ENCODE measurements at places on chromosomes 12 and 14. TPM values are rescaled to one million over a fixed set of nuclear protein-coding genes. Genes with fewer than 3 reads are reported as not detected.

DNA sequence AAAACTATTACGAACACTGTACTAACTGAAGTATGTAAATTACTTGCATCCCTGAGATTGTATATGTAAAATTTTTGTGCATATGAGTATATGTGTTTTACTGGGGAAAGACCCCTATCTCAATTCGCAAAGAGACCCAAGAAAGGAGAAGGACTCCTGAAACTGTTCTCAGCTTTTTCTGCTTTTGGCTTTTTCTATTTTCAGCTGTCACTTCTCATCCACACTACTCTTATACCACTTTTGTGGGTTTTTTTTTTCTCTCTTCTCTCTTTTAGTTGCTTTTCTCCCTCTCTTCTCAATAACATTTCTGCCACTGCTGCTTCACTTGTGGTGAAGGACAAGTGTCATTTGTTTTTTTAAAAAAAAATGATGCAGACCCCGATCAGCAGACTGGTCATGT lies 39.8 kb downstream of the NIN start:
- H3K36me3 ChIP-seq = peaks cover 2% of the 10 kb centered on the region
- no peak for DNase-seq
- no peak overlapping the region for H3K27ac ChIP-seq
- no peaks in the 10 kb centered on the region for H3K27me3 ChIP-seq
- H3K4me3 ChIP-seq = no peak overlapping the region

Gene CLEC12A
- total RNA-seq = 1.1 TPM

DNA sequence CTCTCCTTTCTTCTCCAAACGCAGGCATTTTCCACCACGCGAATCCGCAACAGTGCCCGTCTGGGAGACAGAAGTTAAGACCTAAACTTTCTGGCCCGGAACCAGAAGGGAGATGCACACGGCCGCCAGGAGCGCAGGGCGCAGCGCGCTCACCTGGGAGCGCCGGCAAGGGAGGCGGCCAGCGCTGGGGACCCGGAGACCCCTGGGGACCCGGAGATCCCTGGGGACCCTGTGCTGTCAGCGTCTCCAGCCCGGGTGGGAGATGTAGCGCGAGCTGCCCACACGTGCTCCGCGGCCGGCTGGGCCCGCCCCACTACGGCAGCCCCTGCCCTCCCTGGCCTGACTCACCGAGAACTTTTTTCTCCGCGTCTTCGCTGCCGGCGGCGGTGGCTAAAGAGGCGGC lies 620 bp downstream of the YBX3 start:
- peak overlapping the region; percentile 86 for H3K4me3 ChIP-seq
- peak overlapping the region; percentile 100 for H3K27ac ChIP-seq
- peaks cover 1% of the 10 kb centered on the region for H3K36me3 ChIP-seq
- peak; percentile 80 for DNase-seq

GRCh38 chr14:97641827-97642226 lies 844.6 kb downstream of the VRK1 start:
- DNase-seq = no peak
- no peak overlapping the region for H3K27ac ChIP-seq
- H3K27me3 ChIP-seq = no peaks in the 10 kb centered on the region
- no peak overlapping the region for H3K4me3 ChIP-seq

Gene KRT3
- not detected for total RNA-seq

GRCh38 chr12:24027352-24027751 lies 77.9 kb upstream of the SOX5 start:
- H3K4me1 ChIP-seq = no peaks in the 10 kb centered on the region
- H3K27ac ChIP-seq = no peak overlapping the region
- no peak for DNase-seq

- no peak overlapping the region for H3K27ac ChIP-seq
- no peaks in the 10 kb centered on the region for H3K27me3 ChIP-seq
- H3K4me3 ChIP-seq = no peak overlapping the region
- H3K4me1 ChIP-seq = no peaks in the 10 kb centered on the region
These were observed 14.9 kb downstream of the C2CD5 start for GRCh38 chr12:22529281-22530060.

Gene KLRF1
- total RNA-seq = not detected

- no peaks in the 10 kb centered on the region for H3K36me3 ChIP-seq
- no peak overlapping the region for H3K4me3 ChIP-seq
- H3K27ac ChIP-seq = peak overlapping the region; percentile 16
- DNase-seq = no peak
These were observed 145.4 kb upstream of the KITLG start for GRCh38 chr12:88725592-88726143.

DNA sequence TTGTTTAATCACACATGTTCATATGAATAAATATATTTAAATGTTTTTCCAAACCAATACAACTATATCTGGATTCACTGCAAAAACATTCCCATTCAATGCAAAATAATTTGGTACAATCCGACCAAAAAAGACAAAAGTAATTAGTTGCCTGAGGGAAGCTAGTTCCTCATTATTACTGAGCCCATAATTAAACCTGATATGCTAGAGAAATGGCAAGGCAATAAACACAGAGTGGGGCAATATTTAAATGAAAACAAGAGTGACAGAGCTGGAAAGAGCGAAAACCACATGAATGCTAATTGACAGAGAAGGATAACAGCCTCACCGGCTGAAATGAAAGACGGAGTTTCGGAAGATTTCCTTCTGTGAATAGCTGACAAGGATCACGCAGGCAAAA lies 82.6 kb downstream of the TMCC3 start:
- H3K36me3 ChIP-seq = peaks cover 29% of the 10 kb centered on the region
- DNase-seq = no peak
- no peak overlapping the region for H3K27ac ChIP-seq

DNA sequence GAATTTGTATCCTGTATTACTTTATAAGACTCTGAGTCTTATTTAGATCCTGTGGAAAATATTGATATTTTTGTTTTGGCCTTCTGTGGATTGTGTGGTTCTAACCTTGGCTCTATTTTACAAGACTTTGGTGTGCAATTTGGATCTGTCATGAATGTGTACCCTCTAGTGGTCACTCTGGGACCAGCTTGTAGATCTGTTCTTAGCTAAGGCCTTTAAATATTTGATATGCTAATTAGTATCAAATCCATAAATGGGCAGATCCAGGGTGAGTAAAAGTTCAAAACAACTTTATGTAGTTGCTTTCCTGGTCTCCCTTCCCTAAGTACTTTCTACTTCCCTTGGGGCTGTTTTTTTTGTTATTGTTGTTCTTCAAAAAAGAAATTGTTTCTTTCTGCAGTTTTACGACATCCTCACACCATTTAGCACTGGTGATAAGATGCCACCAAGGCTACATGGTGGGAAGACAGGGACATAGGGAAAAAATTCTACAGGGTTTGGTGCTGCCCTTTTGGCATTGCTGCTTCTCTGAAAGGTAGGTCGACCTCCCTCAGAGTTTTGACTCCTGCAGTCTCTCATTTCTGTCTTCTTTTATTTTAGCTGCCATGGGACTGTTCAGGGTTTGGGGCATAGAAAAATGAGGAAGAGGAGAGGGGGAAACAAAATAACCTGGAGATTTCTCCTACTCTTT lies 238.5 kb downstream of the GPHN start:
- H3K4me1 ChIP-seq = no peaks in the 10 kb centered on the region
- no peak overlapping the region for H3K4me3 ChIP-seq
- DNase-seq = no peak
- no peaks in the 10 kb centered on the region for H3K27me3 ChIP-seq
- no peak overlapping the region for H3K27ac ChIP-seq

DNA sequence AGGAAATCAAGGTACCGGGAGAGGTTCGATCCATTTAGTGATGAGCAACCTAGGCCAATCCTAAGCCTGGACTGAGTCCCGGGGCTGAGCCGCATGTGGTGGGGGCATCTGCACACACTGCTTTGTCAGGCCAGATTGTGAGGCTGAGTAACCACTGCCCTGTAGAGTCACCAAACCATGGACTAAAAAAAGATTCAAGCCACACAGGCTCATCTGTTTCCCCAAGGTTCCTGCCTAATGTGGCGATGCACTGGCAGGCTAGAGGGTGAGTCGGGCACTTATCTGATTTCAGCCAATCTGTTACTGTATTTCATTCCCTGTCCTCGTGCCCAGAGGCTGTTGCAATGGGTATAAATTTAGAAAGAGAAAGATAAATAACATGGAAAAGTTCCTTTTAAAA lies 140.8 kb downstream of the TTC7B start:
- H3K27ac ChIP-seq = peak overlapping the region; percentile 56
- no peaks in the 10 kb centered on the region for H3K27me3 ChIP-seq
- peaks cover 8% of the 10 kb centered on the region for H3K36me3 ChIP-seq
- peaks cover 4% of the 10 kb centered on the region for H3K4me1 ChIP-seq
- no peak for DNase-seq

DNA sequence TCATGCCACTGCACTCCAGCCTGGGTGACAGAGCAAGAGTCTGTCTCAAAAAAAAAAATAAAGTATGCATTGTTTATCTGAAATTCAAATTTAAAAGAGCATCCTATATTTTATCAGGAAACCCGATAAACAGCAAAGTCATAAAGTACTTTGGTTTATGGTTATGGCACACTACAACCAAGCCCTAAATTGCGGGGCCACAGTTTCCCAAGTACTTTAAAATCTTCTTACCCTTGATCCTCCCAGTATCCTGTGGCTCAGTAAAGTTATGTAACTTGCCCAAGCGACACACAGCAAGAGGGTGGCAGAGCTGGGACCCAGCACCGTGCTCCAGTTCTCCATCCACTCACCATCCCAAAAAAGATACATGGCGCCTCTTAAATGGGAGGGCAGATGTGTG lies 35.2 kb downstream of the KSR2 start:
- no peak for DNase-seq
- H3K36me3 ChIP-seq = no peaks in the 10 kb centered on the region
- no peak overlapping the region for H3K4me3 ChIP-seq

Gene KLC1
- total RNA-seq = 522 TPM

GRCh38 chr14:101134851-101135433 lies 231.4 kb upstream of the RTL1 start:
- H3K36me3 ChIP-seq = no peaks in the 10 kb centered on the region
- no peaks in the 10 kb centered on the region for H3K27me3 ChIP-seq
- H3K4me3 ChIP-seq = no peak overlapping the region

- no peak overlapping the region for H3K4me3 ChIP-seq
- H3K4me1 ChIP-seq = no peaks in the 10 kb centered on the region
- no peak overlapping the region for H3K27ac ChIP-seq
- no peaks in the 10 kb centered on the region for H3K36me3 ChIP-seq
These were observed 82.0 kb downstream of the NTS start for GRCh38 chr12:85956081-85956480.

DNA sequence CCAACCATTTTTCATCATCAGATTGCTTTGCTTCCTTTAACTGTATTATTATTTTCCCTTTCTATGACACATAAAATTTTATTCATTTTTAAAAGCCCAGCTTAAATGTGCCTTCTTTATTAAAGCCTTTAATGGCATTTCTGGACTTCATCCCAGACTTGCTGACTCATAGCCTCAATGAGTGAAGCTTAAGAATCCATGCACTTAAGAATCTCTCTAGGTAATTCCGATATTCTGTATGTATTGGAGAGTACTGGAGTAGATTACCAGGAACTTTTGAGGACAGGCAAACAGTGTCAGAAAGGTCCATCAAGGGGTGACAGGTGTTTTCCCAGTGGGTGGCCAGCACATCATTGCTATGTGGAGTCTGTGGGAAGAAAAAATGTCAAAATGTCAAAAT lies 107.9 kb downstream of the PTPRQ start:
- H3K4me3 ChIP-seq = no peak overlapping the region
- H3K4me1 ChIP-seq = peaks cover 3% of the 10 kb centered on the region
- no peak overlapping the region for H3K27ac ChIP-seq

DNA sequence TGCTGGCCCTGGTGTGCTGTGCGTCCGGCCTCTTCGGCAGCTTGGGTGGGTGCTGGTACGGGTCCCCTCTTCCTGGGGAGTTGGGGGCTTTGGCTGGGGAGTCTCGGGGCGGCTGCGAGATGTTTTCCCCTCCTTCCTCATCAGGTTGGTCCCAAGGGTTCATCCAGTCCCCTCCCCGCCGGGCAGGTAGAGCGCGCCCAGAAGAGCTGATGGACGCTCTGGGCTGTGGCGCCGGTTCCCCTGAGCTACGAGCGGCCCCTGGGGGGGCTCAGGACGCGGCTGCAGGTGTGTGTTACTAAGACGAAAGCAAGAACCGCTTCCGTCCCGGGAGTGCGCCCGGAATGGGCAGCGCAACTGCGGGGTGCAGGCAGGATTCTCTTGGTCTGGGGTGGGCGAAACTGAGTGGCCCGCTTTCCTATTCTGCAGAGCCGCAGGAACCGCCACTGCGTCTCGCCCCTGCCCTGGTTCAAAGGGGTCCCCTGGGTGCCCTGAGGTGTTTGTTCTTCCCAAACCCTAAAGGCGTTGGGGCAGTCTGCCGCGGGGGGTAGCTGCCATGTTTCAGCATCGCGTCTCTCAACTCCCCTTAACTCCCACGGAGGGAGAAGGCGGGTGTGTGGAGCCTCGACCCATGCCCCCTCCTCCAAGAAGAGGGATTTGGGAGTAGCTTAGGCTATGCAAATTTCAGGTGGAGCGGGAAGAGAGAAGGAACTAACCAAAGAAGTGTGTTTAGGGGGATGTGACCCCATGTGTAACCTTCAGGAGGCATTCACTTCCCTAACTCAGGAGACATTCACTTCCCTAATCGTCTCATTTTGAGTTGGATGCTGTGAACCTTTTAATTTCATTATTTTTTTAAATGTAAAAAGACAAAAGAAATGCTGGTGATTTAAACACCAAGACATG lies 1.2 kb downstream of the SLC24A4 start:
- H3K27ac ChIP-seq = no peak overlapping the region
- DNase-seq = no peak
- no peaks in the 10 kb centered on the region for H3K27me3 ChIP-seq
- H3K4me3 ChIP-seq = peak overlapping the region; percentile 37
- H3K36me3 ChIP-seq = no peaks in the 10 kb centered on the region
- peaks cover 13% of the 10 kb centered on the region for H3K4me1 ChIP-seq

Gene TMEM179
- total RNA-seq = 0.58 TPM

Gene PPP1R36
- total RNA-seq = 4.1 TPM

Gene BIN2
- total RNA-seq = 4.0 TPM

GRCh38 chr12:128259556-128260070 lies 7.4 kb upstream of the TMEM132C start:
- H3K27ac ChIP-seq = no peak overlapping the region
- no peak overlapping the region for H3K4me3 ChIP-seq
- no peak for DNase-seq
- no peaks in the 10 kb centered on the region for H3K27me3 ChIP-seq
- H3K4me1 ChIP-seq = no peaks in the 10 kb centered on the region

DNA sequence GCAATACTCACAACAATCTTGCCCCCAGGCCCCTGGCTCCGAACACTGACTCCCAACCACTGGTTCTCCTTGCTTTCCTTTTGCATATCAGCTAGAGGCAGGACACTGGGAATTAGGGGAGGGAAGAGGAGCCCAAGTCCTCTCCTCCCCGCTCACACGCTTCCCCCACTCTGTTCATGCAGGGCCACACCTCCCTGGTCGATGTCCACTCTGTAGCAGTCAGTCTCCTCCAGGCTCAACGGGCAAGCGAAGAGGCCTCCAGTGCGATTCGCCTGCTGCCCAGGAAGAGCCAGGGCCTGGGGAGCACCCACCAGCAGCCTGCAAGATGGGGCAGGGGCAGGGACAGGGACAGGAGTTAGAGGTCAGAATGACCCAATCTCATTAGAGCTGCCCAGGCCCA lies 4.8 kb downstream of the ITGA7 start:
- H3K27me3 ChIP-seq = no peaks in the 10 kb centered on the region
- peaks cover 18% of the 10 kb centered on the region for H3K4me1 ChIP-seq
- peak overlapping the region; percentile 83 for H3K27ac ChIP-seq
- peak overlapping the region; percentile 79 for H3K4me3 ChIP-seq

Gene FSCB
- 0.18 TPM for total RNA-seq

Gene LRRC43
- total RNA-seq = 1.3 TPM

Gene C12orf42
- not detected for total RNA-seq

All from stomach (tissue), 19 donors.